ENCODE measurements at places on chromosomes 16 and 17.
A peak's percentile ranks its signal among the peaks of the same experiment; 100 is the strongest.

DNA sequence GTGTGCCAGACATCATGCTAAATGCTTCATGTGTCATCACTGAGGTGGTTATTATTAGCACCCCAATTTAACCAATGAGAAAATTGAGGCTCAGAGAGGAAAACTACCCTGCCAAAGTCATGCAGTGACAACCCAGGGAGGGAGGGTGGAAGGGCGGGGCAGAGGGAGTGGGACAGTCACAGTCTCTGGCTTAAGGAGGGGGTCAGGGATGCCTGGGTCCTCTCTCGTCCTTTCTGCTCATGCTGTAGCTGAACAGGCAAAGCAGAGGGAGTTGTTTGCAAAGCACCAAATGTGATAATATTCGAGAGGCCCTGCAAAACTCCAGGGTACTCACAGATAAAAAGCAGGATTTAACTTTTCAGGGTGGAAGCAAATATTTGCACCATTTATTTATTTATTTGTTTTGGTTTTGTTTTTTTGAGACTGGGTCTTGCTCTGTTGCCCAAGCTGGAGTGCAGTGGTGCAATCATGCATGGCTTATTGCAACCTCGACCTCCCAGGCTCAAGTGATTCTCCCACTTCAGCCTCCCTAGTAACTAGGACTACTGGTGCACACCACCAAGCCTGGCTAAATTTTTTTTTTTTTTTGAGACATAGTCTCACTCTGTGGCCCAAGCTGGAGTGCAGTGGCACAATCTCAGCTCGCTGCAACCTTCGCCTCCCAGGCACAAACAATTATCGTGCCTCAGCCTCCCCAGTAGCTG lies 47.9 kb upstream of the NKD1 start:
- no peak for DNase-seq

DNA sequence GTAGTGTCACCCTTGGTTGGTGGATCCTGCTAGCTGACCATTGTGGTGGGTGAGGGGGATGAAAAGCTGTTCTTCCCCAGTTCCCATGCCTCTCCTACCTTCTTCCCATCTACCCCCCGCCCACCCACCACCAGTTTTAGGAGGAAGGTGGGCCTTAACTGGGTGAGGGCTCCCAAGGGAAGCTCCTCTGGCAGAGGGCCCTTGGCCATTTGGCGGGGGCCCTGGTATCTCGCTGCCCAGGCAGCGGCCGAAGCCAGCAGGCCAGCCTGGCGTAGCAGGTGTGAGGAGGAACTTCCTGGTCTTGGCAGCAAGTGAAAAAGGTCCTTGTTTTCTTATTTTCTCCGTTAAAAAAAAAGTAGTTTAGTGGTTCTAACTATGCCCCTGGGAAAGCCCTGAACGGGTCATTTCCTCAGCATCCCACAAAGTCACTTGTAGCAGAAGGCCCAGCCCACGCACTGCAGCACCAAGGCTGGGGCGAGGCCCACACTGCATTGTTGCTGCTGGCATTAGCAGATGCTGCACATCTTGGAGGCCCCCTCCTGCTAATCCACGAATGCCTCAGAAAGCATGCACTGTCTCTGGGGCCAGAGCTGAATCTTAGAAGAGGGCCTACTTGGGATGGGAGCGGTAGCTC lies 72.5 kb downstream of the MPRIP start:
- no peak for DNase-seq

DNA sequence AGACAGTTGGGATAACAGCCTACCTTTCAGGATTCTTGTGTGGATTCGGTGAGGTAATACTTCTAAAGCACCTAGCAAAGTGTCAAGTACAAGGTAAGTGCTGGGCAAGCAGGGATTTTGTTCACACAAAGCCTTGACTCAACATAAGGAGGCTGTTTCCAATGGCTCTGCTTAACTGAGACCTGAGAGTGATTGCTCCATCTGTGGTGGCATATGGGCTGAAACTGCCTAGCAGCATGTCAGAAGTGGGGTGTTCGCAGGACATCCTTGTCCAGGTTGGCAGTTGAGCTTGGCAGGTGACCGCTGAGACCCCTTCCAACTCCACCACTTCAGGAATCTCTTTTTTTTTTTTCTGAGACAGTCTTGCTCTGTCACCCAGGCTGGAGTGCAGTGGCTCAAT lies 19.8 kb downstream of the IL4R start:
- DNase-seq = no peak

GRCh38 chr16:85853547-85854545 lies 45.1 kb upstream of the IRF8 start:
- DNase-seq = no peak

GRCh38 chr17:27914382-27914781 lies 21.2 kb upstream of the LYRM9 start:
- no peak for DNase-seq

- DNase-seq = no peak
Measured at GRCh38 chr16:4249530-4250308, 7.8 kb upstream of the SRL start.

DNA sequence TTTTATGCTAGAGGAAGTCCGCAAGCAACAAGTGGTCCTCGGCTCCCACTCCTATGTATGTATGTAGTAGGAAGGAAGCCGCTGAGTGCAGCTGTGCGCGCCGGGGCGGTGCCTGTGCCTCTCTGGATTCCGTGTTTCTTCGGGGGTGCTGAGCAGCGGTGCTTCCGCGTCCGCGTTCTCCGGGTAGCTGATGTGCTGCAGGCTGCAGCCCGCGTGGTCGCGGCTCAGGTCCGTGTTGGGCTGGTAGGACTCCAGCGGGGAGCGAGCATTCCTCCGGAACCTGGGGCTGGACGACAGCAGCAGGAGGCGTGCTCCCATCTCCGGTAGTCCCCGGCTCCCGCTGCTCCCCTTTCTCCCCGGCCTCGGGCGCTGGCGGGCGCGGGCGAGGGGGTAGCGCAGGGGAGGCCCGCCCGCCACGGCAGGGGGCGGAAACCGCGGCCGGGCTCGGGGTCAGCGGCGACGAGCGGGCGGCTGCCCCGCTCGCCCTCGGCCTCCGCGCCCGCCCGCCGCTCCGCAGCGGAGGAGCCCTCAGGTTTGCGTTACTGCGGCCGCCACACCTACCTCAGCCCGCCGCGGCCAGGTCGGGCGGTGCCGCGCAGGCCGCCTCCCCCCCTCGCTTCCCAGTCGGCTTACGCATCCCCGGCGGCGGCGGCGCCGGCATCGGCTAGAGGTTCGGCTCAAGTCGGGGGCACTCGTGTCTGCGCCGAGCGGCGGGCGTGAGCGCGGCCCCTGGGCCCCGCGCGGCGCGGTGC lies 487 bp downstream of the C17orf67 start:
- DNase-seq = peak; percentile 92

- peak; percentile 93 for DNase-seq
Measured at GRCh38 chr16:8776129-8776584, 21.3 kb downstream of the TMEM186 start.

DNA sequence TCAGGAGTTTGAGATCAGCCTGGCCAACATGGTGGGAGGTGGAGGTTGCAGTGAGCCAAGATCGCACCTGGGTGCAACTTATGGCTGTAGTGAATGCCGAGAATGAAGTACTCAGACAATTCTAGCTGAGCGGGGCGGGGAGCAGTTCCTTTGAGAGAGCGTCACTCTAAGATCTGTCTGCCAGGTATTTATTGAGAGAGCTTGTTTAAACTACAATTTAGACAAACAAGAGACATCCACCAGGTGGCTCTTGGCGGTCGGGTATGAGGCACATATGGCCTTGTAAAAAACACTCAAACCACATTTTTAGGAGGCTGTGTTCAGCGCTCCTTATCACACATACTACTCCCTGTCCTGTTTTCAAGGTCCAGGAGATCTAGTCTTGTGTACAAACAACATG lies 40.6 kb upstream of the CDH1 start:
- no peak for DNase-seq

DNA sequence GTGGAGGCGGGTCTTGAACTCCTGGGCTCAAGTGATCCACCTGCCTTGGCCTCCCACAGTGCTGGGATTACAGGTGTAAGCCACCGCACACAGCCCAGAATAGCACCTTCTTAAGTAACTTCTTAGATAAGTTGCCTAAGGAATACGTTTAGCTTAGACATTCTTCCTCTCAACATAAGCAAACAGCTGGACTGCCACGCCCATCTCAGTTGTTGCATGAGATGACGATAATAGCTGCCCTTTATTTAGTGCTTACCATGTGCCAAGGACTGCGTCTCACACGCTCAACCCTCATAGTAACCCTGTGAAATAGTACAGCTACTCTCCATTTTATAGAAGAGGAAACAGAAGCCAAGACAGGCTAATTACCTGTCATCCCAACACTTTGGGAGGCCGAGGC lies 11.8 kb downstream of the HASPIN start:
- DNase-seq = peak; percentile 24

DNA sequence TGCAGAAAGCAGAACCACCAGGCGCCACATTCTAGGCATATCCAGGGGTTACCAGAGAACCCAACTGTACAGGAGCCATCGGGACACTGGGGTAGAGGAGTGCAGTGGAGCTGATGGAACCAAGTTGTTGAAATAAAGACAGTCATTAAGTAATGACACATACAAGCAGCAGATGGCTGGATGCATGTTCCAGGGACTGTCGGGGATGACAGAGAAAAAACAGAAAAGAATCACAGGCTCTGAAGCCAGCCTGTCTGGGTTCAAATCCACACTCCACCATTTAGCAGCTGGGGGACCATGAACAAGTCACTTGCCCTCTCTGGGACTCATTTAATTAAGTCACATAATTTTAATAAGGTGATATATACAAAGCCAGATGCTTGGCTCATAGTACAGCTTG lies 117.1 kb downstream of the ZNF423 start:
- DNase-seq = no peak

DNA sequence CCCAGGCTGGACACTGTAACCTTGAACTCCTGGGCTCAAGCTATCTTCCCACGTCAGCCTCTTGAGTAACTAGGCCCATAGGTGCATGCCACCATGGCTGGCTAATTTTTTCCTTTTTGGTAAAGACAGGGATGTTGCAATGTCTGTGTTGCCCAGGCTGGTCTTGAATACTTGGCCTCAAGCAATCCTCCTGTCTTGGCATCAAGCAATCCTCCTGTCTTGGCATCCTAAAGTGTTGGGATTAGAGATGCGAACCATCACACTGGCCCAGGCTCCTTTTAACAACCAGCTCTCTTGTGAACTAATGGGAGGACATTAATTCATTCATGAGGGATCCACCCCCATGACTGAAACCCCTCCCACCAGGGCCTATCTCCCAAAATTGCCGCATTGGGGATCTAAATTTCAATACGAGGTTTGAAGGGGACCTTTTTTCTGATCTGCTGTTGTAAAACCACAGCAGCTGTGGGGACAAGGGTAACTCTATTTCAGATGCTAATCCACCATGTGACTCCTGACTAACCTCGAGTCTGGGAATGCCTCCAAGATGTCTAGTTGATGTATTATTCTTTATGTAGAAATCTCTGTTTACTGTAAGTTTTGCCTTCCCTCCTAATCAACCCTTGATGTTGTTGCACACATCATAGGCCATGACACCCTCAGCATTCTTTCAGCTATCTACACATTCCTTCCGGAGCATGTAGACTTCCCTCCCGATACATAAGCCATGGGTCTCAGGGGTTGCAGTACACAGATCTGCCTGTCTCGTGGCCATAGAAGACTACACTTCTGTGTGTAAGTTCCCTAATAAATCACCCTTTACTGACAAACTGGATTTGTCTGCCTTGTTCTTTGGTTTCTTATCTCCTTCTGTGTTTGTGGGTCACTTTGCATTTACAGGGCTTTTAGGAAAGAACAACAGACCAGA lies 37.6 kb downstream of the RNF112 start:
- DNase-seq = peak; percentile 86

DNA sequence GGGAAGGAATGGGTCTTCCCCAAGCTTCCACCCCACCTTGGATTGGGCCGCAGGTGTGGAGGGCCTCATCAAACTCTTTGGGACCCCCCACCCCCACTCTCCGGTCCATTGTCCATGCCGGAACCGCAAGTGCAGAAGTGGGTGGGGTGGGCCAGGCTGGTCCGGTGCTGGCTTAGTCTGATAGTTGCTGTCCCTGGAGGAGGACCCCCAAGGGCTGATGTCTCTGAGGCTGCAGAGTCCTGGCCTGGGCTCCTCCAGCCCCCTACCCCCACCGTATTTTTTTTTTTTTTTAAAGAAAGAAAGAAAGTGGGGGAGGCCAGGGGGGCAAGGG lies 7.1 kb upstream of the ATXN7L3 start:
- DNase-seq = no peak

DNA sequence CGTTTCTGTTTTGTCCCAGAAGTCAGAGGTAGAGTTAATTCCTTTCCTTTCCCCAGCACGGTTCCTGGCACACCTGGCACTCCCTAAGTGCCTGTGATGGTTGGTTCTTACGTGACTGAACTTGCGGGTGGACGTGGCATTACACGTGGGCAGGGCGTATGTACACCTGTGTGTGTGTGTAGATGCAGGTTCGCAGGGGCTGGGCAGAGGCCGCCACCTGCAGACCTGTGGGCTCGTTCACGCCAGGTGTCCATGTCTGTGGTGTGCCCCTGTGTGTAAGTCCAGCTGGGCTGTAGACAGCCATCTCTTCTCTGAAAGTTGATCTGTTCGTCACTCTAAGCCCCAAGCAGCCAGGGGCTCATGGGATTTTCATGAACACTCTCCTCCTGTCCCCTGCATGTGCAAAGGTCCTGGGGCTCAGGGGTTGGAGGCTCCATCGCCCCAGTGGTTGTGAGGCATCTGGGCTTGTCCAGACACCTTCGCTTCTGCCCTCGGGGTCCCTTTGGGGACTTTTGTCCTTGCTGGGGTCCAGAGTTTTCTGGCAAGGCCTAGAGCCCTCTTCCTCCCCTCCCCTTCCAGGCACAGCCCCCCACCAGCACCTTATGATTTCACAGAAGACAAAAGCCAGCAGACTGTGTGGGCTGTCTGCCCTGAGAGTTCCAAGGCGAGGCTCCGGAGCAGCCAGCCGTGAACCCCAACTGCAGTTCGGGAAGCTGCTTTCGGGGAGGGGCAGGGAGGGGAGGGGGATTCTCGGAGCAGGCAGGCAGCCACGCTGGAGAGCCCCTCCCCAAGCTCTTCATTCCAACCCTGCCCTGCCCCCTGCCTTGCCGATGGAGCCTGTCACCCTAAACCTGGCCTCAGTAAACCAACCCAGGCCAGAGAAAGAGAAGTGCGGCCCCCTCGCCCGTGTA lies 5.4 kb upstream of the FSCN2 start:
- DNase-seq = no peak

DNA sequence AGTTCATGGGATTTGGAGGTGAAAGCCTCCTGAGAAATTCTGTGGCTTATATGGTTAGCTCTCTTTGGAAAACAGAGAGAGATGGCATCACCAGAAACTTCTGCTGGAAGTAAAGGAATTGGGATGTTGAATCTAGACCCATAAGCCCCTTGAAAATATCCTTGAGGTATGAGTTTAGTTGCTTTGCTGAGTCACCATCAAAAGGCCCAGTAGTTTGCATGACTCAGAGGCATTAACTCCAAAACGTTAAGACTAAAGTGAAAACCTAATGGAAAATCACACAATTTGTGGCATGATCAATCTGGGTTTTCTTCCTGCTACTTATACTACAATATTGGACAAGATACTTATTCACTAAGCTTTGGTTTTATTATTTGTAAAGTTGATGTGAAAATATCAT lies 349.2 kb upstream of the SALL1 start:
- DNase-seq = peak; percentile 36

Measured in epithelial cell of esophagus (primary cell).